Dermis microvascular lymphatic vessel endothelial cell (primary cell): ENCODE measurements at places on chromosomes 4 and X. TPM values are rescaled to one million over a fixed set of nuclear protein-coding genes. Genes with fewer than 3 reads are reported as not detected.

GRCh38 chrX:124415115-124415800, 68.9 kb downstream of the SH2D1A start:
- no peak for DNase-seq

SLC9A7 gene
- 8.2 and 9.0 TPM in 2 replicates for total RNA-seq

- DNase-seq, result no peak
These were observed 10.5 kb upstream of the THOC2 start for GRCh38 chrX:123743312-123743711.

DNA sequence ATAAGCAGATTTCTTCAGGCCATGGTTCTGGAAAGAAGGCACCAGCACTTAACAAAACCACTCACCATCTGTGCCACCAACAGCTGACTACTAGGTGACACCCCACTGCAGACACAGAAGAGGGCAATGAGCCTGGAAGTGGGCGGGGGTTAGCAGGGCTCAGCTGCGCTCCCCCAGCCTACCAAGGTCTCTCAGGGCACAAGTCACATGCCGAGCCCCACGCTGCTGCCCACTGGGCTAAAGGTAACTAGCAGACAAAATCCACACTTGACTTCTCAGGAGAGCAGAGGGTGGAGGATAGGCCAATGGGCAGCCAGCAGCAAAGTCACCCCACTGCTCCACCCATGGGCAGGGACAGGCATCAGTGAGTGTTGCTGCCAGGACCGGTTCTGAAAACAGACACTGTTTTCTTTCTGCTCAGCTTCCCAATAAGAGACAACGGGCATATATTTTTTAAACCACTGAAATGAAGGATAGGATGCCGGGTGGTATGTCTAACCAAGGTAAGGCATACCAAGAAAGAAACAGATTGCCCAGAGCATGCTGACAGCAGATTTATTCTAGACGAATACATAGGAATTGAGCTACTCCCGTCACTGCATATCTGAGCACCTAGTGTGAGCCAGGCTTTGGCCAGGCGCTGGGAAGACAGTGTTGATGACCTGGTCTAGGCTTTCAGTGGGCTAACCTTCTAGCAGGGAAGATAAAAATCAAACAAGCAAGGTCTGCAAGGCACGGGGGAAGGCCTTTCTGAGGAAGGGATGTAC, 20.1 kb downstream of the ACSL1 start:
- DNase-seq, result no peak

- DNase-seq, result no peak
These were observed 179.8 kb downstream of the SPCS3 start for GRCh38 chr4:176499518-176499917.
